ENCODE measurements at places on chromosomes 1 and 21. TPM values are rescaled to one million over a fixed set of nuclear protein-coding genes. Genes with fewer than 3 reads are reported as not detected.

DNA sequence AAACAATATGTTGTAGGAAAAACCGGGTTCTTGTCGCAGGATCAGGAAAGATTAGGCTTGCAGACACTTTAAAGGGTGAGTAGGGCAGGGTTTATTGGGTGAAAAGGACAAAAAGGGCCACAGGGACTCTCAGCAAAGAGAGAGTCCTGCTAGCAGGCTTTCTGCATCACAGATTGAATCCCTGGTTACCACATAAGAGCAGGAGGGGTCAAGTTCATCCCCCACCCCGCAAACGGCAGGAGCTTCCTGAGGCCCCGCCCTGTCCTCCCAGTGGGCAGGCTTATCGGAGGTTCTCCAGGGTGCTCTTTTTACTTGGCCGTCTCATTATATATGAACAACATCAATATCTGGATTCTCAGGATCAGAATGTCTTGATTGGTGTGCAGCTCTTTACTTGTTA, 47.7 kb downstream of the SYCP1 start:
- DNase-seq, result peak; percentile 36

- no peak for DNase-seq
These were observed 5.5 kb upstream of the STX6 start for GRCh38 chr1:181028196-181028595.

DNA sequence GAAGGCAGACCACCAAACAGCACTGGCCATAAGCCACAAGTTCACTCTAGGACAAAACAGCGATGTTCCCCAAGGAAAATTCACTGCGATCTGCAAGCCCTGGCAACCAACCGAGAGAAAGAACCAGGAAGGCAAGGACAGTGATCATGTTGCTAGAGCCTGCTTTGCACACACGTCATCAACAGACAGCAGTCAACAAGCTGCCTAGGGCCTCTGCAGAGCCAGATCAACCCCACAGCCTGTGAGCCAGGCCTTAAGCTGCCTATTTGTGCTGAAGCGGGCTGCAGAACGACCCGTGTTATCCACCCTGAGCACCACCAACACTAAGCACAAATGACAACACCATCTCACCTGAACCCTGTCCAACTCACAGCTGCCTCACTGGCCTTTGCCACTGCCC, 6.2 kb upstream of the YRDC start:
- no peak for DNase-seq

GRCh38 chr1:168582688-168583336, 6.4 kb downstream of the XCL1 start:
- DNase-seq, result no peak

DNA sequence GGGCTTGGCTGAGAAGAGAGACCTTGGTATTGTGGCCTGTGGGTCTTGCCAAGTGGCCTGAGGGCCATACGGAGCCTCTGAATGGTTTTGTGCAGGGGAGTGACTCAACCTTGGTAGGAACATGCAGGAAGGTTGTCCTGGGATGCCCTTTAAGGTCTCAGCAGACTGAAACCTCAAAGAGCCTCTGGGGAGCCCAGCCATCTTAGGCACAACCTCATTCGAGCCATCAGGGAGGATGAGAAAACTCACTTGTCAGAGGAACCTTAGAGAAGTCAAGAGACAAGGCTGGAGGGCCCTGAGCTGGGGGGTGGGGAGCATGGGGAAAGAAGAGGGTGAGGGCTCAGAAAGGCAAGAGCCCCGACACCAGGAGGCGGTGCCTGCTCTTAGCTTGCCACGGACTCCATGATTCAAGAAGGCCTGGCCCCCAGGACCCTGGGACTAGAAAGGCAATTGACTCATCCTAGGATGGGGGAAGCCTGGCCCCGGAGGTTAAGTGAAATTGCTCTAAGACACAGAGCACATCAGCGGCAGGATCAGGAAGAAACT, 13.0 kb downstream of the IFI6 start:
- DNase-seq, result no peak

- DNase-seq, result no peak
These were observed 91.0 kb upstream of the KCNA3 start for GRCh38 chr1:110765640-110766335.

- no peak for DNase-seq
These were observed 28.0 kb upstream of the H3-3A start for GRCh38 chr1:226034482-226034881.

DNA sequence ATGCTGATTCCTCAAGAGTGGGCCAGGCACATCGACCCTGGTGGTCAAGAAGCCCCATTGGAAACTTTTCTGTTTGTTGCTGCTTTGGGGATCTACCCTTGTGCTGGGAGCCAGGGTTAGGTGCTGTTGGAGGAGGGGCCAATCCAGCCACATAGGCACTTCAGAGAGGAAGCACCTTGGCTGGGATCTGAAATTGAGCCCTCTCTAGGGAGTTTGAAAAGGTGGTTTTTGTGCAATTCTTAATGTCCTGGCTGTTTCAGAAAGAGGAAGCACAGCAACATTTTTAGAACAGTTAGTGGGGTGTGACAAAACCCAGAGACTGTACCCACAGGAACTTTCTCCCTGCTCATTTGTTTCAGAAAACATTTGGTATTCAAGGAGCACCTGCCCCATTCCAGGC, 17.2 kb upstream of the BEND5 start:
- DNase-seq, result no peak

- no peak for DNase-seq
These were observed 264.2 kb downstream of the HMCN1 start for GRCh38 chr1:185998391-185998790.

DNA sequence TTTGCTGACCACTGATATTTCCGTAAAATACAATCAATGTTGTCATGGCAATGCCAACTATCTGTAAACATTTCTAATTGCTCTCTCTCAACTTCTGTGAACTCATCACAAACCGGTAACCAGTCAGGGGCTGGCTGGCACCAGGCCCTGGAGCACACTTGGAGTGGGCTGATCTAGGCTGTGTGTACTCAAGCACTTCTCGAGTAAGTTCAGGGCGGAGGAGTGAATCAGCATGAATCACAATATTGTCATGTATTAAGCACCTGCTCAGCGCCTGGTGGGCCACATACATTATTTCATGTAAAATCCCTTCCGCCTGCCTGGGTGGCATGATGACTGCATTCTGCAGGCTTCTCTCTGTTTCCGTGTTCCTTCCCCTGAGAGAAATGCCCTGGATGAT, 212.4 kb downstream of the FOXD2 start:
- no peak for DNase-seq

DNA sequence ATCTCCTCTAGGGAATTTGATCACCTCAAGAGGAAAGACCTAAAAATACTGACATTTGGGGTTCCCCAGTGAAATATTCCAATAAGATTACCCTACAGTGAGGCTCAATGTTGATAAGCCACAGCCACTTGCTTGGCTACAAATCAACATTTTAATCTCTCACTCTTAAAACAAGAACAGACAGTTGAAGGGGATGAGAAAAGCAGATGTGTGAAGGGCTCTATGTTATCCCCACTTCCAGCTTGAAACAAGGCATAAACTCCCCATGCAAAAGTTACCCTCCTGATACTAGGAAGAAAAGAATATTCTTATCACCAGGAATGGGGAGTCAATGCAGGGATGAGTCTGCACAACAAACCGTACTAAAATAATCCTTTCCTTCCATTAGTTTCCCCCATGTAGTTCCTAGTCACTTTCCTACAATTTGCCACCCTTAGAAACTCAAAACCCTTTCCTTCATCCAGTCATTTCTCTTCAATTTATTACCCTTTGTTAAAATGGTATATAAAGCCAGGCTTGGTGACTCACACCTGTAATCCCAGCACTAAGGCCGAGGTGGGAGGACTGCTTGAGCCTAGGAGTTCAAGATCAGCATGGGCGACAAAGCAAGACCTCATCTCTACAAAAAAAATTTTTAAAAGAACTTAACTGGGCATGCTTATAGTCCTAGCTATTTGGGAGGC, 29.5 kb downstream of the LPGAT1 start:
- DNase-seq, result no peak

- DNase-seq, result no peak
These were observed 57.1 kb downstream of the TNFSF18 start for GRCh38 chr1:172993640-172994039.

DNA sequence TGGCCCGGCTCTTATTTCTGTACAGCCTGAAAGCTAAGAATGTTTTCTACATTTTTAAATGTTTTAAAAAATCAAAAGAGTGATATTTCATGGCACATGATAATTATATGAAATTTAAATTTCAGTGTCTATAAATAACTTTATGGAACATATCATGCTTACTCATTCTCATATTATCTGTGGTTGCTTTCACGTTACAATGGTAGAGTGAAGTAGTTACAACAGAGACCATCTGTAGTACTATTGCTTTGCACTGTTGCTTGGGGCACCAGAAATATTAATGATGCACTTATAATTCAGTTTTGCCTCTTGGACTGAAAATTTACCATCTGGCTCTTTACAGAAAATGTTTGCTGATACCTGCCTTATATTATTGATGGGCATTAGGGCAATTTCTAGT, 481.6 kb downstream of the PLPP3 start:
- DNase-seq, result no peak

GRCh38 chr1:145828367-145829026, 4.5 kb downstream of the POLR3C start:
- no peak for DNase-seq

GRCh38 chr1:160756849-160757201, 17.8 kb downstream of the SLAMF7 start:
- DNase-seq, result no peak

DNA sequence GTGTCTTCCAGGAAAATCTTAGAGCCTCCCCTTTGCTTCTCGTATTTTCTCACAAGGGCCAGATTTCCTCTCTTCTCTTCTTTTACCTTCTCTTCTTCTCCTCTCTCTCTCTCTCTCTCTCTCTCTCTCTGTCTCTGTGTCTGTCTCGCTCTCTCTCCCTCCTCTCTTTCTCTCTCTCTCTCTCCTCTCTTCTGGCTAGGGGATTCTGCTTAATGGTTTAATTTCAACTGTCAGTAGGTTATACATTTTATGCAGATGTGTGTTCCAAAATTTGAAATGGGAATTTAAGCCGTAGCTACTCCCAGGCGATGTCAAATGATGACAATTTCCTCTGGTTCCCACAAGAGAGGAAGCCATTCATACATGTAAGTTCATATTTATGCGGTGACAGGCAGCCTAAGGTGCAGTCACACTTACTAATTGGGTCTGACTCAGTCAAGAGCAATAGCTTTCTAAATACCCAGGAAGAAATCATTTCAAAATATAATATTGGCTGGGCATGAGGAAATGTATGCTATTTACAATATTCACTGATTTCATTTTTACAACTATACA, 1.4 kb downstream of the DSCAM start:
- DNase-seq, result no peak

DNA sequence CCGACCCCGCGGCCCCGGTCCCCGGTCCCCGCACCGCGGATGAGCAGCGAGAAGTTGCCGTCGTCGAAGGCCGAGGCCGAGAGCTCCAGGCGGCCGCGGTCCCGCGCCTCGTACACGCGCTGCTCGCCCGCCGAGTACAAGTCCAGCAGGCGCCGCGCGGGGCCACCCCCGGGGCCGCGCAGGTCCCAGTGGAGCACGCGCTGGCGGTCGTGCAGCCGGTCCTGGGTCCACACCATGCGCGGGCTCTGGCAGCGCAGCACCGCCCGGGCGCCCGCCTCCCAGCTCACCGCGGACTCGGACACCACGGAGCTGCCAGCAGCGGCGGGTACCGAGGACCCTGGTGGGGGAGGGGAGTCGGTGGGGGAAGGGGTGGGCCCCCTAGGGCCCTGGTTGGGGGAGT, 2.9 kb downstream of the MXRA8 start:
- no peak for DNase-seq

GRCh38 chr21:31945141-31945540, 72.3 kb downstream of the HUNK start:
- no peak for DNase-seq

DNA sequence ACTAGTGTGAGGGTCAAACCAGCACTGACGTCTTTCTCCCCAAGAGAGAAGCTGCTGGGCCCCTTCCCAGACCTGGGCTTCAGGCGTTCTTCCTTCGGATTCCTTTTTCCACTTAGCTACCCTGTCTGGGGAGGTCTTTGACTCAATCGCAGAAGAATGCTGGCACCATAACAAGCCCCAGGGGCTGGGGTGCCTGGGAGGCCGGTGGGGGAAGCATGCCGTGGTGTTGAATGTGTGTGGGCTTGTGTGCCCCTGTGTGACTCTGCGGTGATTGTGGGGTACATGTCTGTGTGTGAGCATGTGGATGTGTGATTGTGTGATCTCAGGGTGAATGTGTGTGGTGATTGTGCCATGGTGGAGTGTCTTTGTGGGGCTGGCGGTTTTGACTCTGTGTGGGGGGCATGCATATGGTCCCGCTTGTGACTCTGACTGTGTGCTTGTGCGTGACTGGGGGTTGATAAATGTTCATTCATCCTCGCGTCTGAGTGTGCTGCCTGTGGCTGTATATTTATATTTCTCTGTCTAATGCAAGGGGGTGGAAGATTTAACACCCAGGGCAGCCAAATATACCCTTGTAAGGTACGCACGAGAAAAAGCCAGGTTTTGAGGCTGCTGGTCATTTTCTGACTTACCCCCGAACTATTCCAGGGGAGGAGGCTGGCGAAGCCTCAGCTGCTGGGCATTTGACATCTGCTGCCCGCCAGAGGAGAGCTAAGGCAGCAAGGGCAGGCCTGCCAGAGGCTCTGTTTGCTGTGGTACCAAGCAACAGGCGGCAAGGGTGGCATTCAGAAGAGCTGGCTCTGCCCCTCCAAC, 1.1 kb upstream of the SYNC start:
- no peak for DNase-seq

Gene CEP170
- 89.6 TPM for total RNA-seq

Gene ADIPOR1
- 72.6 TPM for total RNA-seq

Gene CRB1
- 0.11 TPM for total RNA-seq

Gene ZBTB37
- total RNA-seq, result 14.4 TPM

Gene ZC3H11A
- 75.2 TPM for total RNA-seq

Gene C21orf91
- 30.5 TPM for total RNA-seq

Gene PIP5K1A
- 77.8 TPM for total RNA-seq

Gene OVAAL
- total RNA-seq, result not detected
